T-cell (primary cell): ENCODE measurements at places on chromosomes 6 and 20. TPM values are rescaled to one million over a fixed set of nuclear protein-coding genes. Genes with fewer than 3 reads are reported as not detected.

The CRYBG1 gene
- 26.4 TPM for total RNA-seq

GRCh38 chr6:47535316-47536225 lies 58.0 kb downstream of the CD2AP start:
- DNase-seq = no peak
- no peak overlapping the region for H3K27ac ChIP-seq
- no peaks in the 10 kb centered on the region for H3K4me1 ChIP-seq
- H3K4me3 ChIP-seq = no peak overlapping the region

The LY6G6F gene
- total RNA-seq = not detected

The KHDC1L gene
- not detected for total RNA-seq

The NKX2-2 gene
- total RNA-seq = not detected
